ENCODE measurements at places on chromosomes 3 and 15.

DNA sequence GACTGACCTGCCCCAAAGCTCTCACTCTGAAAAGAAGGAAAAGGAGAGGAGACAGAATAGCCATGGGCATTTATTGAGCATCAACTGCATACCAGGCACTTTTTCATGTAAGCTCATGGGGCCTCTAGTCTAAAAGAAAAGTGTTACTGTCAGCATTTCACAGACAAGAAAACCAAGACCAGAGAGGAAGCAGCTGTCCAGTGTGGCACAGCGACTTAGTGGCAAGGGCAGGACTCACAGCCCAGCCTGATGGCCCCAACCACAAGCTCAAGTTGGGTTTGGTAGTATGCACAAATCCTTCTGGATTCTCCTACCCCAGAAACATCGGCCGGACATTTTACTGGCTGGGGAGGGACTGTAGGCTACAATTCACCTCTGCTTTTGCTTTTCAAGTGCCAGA, 5.8 kb downstream of the EFCC1 start:
- no peak for DNase-seq

DNA sequence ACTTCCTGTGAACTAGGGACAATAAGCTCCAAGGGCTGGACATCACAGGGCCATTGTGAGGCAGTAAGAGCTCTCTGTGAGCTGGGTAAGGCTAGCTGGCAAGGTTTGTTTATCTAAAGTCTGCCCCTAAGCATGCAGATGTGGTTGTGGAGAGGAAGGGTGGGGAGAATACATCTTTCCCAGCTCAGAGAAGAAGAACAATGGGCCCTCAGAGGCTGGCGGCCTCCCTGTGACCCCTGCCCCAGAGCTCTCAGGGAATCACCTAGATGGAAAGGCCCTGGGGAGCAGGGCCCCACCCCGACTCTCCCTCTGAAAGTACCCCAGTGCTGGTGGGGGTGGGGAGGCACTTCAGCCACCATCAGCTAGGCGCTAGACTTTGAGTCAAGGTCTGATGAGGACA, 4.3 kb upstream of the AP3B2 start:
- no peak for DNase-seq

GRCh38 chr3:166580561-166580960, 743.3 kb upstream of the BCHE start:
- DNase-seq, result no peak

DNA sequence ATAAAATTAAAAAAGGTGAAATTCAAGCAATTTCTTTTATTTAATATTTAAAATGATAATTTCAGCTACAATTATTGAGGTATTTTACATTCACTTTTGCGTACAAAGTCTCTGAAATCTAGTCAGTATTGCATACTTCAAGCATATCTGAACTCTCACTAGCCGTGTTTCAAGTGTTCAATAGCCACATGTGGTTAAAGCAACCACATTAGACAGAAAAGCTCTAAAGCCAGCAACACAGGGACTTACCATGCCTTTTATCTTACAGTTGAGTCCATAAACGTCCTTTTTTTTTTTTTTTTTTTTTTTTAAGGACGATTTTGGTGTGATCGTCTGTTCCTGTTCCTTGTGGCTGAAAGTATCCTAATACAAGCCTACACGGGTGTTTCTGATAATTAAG, 257.0 kb upstream of the RGMA start:
- no peak for DNase-seq

GRCh38 chr3:86056962-86057361, 934.0 kb downstream of the VGLL3 start:
- DNase-seq, result no peak

- no peak for DNase-seq
Measured at GRCh38 chr3:115141033-115141757, 5.9 kb downstream of the ZBTB20 start.

GRCh38 chr15:50116477-50116876, 2.6 kb downstream of the ATP8B4 start:
- no peak for DNase-seq

- no peak for DNase-seq
Measured at GRCh38 chr3:21894459-21895340, 143.7 kb upstream of the ZNF385D start.

DNA sequence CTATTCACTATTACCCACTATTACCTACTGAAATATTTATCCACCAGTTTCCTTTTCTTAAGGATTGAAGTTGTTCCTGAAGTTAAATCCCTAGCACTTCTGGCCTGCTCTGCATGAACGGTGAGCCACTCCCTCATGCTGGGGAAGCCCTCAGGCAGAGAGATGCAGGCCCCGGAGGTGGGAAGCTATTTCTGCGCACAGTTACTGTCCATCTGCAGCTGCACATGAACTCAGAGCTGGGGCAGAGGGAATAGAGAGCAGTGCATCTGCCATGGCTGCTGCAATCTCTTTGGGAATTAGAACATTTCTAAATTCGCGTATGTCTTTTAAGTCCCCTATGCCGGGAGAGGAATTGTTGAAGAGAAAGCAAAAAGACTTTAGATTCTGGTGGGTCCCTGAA, 6.3 kb upstream of the GALNT15 start:
- DNase-seq, result no peak

- no peak for DNase-seq
Measured at GRCh38 chr15:40061212-40061901, 22.4 kb upstream of the SRP14 start.

DNA sequence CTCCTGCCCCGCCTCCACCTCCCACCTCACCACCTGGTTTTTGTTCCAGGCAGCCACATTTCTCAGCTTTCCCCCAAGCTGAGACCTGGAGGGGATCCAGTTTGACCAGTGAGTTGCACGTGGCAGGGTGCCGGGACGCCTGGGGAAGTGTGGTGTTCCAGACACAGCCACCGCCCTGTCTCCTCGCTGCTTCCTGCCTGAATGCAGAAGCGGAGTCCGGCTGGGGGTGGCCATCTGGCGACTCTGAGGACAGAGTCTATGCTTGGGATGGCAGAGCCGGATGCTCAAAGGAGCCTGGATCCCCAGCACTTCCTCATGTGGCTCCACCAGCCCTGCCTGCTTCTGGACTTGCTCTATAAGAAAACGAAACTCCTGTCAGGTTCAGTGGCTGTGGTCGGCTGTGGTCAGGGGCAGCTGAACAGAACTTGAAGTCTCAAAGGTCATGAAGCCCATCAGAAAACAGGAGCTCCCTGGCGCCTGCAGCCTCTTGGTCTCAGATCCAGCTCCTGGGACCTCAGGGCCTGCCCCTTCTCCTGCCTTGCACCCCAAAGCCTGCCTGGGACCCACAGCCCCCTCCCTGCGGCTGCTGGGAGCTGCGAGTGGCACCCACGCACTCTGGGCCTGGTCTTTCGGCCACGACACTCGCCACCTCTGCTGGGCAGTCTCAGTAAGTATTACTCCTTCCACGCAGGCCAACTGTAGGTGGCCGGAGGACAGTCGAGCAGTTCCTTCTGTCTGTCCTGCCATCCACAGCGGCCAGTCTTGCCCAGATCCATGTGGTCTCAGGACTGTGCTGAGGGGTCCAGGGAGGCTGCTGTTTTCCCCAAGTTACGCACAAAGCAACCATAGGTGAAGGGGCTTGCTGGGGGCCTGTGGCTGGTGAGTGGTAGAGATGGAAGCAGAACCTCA, 112.8 kb upstream of the MEF2A start:
- DNase-seq, result peak; percentile 17

DNA sequence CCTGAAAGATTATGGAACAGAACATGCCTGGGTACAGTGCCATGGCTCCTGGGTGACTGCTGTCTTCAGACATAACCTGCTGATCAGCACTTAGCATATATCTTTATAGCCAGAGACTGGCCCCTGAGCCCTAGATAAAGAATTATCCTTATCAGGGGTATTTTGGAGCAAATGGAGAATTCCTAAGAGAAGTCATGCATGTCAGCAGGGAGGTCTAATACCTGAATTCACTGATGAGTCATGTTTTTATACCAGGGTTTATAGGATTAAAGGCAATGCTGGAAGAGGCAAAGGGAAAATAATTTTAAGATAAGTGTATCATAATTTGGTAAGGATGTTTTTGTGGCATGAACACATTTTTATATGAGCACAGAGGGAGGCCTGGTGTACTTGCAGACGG, 159.8 kb downstream of the ADAMTSL3 start:
- DNase-seq, result no peak

Data from natural killer cell (primary cell).